ENCODE measurements at places on chromosomes 7 and 10.

DNA sequence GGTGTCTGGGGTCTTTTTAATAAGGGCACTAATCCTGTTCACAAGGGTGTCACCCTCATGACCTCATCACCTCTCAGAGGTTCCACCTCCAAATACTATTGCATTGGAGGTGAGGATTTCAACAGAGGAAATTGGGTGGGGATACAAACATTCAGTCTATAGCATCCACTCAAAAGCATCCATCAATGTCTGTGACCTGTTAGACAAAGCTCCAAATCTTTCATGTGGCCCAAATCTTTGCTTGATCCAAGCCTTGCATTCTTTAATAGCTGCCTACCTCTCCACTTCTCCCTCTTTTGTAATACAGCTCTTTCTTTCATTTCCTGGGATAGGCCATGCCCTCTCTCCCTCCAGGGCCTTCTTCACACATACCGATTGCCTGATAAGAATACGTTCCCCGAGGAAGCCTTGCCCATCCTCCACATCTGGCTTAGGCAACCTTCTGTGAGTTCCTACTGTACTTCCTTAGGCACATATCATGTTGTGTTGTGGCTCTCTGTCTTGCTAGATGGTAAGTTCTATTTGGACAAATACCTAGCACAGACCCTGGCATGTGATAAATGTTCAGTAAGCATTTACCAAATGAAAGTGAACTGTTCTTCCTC is 66.1 kb downstream of the CREM start:
- DNase-seq = no peak
- H3K27ac ChIP-seq = no peak overlapping the region
- H3K36me3 ChIP-seq = no peaks in the 10 kb centered on the region
- no peak overlapping the region for H3K4me3 ChIP-seq
- H3K27me3 ChIP-seq = no peaks in the 10 kb centered on the region
- peaks cover 11% of the 10 kb centered on the region for H3K4me1 ChIP-seq

GRCh38 chr10:66836057-66836456 is 89.8 kb upstream of the LRRTM3 start:
- DNase-seq = no peak
- no peaks in the 10 kb centered on the region for H3K27me3 ChIP-seq
- no peaks in the 10 kb centered on the region for H3K36me3 ChIP-seq
- H3K4me1 ChIP-seq = peaks cover 31% of the 10 kb centered on the region

DNA sequence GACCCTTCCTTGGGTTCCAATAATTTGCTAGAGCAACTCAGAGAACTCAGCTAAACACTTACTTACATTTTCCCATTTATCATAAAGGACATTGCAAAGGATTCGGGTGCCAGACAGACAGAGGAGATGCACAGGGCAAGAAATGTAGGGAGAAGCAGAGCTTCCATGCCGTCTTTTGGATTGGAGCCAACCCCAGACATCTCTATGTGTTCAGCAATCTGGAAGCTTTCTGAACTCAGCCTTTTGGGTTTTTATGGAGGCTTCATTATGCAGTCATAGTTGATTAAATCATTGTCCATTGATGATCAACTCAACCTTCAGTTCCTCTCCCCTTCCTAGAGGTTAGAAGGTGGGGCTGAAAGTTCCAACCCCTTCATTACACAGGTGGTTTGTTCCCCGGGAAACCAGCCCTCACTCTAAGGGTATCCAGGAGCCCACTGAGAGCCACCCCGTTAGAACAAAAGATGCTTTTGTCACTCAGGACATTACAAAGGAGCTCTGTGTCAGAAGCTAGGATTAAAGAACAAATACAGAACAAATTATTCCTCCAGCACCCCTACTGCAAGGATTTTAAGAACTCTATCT is 211.9 kb upstream of the VSTM2A start:
- H3K36me3 ChIP-seq = no peaks in the 10 kb centered on the region
- H3K4me3 ChIP-seq = no peak overlapping the region
- DNase-seq = peak; percentile 81
- peaks cover 53% of the 10 kb centered on the region for H3K4me1 ChIP-seq

DNA sequence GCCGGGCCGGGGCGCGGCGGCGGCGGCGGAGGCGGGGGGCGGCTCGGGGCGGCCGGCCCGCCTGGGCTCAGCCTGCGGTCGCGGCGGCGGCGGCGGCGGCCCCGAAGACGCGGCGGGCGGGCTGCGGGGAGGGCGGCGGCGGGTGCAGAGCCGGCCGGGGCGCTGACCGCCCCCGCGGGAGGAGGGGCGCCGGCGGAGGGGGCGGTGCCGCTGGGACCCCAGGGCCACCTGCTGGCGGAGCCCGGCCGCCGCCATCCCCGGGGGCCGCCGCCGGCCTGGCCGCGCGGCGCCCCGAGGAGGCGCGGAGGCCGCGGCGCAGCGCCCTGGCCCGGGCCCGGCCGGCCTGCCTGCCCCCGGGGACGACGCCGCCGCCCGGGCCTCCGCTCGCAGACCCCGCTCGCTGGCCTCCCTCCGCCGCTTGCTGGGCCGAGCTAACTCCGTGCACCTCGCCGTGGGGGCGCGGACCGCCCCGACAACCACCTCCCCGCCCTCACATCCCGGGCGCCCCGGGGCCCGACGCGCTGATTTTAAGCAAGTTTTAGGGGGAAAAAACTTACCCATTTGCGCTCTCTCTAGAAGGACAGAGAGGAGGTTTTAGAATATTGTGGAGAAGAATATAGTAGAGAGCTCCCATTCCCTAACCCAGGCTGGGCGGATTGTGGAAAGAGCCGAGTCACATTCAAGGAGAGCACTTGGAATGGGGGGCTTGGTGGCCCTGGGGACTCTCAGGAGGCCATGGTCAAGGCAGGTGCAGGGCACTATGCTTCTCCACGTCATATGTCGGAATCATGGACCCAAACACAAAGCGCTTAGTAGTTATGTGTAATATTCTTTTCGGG is at the start of gene BEND7:
Gene BEND7 (minus strand): TSS at position 140 of the 839 bp plus-strand sequence. CDS start 481 bp downstream, outside the sequence.
- H3K4me1 ChIP-seq = peaks cover 11% of the 10 kb centered on the region
- no peak within 1 kb of the TSS for H3K27ac ChIP-seq
- peaks cover 52% of the 10 kb centered on the region for H3K27me3 ChIP-seq
- peak within 1 kb of the TSS; percentile 90 for H3K4me3 ChIP-seq
- H3K36me3 ChIP-seq = no peaks in the 10 kb centered on the region
- peak; percentile 73 for DNase-seq

DNA sequence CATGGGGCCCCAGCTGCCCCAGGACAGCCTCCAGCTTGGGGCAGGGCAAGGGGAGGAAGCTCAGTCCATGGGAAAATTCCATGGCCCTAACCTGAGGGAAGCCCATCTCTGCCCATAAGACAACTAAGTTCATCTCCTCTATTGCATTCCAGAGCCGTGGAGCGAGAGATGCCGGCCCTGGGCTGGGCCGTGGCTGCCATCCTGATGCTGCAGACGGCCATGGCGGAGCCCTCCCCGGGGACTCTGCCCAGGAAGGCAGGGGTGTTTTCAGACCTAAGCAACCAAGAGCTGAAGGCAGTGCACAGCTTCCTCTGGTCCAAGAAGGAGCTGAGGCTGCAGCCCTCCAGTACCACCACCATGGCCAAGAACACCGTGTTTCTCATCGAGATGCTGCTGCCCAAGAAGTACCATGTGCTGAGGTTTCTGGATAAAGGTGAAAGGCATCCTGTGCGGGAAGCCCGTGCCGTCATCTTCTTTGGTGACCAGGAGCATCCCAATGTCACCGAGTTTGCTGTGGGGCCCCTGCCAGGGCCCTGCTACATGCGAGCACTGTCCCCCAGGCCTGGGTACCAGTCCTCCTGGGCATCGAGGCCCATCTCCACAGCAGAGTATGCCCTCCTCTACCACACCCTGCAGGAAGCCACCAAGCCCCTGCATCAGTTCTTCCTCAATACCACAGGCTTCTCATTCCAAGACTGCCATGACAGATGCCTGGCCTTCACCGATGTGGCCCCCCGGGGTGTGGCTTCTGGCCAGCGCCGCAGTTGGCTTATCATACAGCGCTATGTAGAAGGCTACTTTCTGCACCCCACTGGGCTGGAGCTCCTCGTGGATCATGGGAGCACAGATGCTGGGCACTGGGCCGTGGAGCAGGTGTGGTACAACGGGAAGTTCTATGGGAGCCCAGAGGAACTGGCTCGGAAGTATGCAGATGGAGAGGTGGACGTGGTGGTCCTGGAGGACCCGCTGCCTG is 4.3 kb downstream of the AOC1 start:
- no peaks in the 10 kb centered on the region for H3K36me3 ChIP-seq
- H3K27ac ChIP-seq = no peak overlapping the region
- no peak overlapping the region for H3K4me3 ChIP-seq
- no peak for DNase-seq
- H3K4me1 ChIP-seq = peaks cover 6% of the 10 kb centered on the region
- no peaks in the 10 kb centered on the region for H3K27me3 ChIP-seq

DNA sequence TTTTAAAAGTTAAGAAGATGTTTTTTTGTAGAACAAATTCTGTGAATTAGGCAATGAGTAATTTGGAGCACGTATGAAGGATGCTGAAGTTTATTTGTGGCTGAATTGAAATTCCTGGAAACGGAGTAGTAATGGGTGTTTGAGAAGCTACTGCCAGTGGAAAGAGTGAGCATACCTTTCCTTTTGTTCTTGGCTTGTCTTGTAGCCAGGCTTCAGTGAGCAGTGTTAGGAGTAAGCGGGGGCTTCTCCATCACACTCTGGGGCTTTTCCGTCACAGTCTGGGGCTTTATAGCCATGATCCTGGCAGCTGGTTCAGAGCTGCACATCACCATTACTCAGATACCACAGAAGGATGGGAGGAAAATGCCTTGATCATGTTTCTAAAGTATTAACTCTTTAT is 32.3 kb downstream of the GARS1 start:
- no peak for DNase-seq
- no peak overlapping the region for H3K27ac ChIP-seq
- H3K4me3 ChIP-seq = no peak overlapping the region
- H3K36me3 ChIP-seq = peaks cover 28% of the 10 kb centered on the region
- no peaks in the 10 kb centered on the region for H3K27me3 ChIP-seq
- H3K4me1 ChIP-seq = no peaks in the 10 kb centered on the region

GRCh38 chr10:89664203-89664602 is 19.2 kb upstream of the PANK1 start:
- H3K36me3 ChIP-seq = no peaks in the 10 kb centered on the region
- peaks cover 8% of the 10 kb centered on the region for H3K4me1 ChIP-seq
- H3K27ac ChIP-seq = no peak overlapping the region
- no peak for DNase-seq
- no peak overlapping the region for H3K4me3 ChIP-seq

- peak; percentile 66 for DNase-seq
- no peak overlapping the region for H3K4me3 ChIP-seq
- H3K27me3 ChIP-seq = no peaks in the 10 kb centered on the region
- H3K27ac ChIP-seq = no peak overlapping the region
These were observed 163.8 kb downstream of the ELMO1 start for GRCh38 chr7:37284805-37285231.

DNA sequence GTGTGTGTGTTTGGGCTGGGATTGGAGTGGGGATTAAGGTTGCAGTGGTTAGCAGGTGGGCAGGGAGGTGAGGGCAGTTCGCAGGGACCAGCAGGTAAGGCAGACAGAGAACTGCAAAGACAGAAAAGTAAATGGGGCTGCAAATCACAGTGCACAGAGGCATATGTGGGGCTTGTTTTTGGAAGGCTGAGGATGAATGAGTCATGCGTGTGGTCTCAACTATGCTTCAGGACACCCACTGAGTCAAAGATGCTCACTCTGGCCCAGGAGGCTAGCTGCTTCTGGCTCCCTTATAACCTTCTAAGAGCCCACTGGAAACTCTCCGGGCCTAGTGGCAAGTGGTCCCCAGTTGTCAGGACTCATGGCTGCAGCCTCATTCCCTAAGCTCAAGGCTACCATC is 118.2 kb downstream of the ZNF248 start:
- no peaks in the 10 kb centered on the region for H3K4me1 ChIP-seq
- H3K27me3 ChIP-seq = no peaks in the 10 kb centered on the region
- H3K4me3 ChIP-seq = no peak overlapping the region
- no peak for DNase-seq

- no peaks in the 10 kb centered on the region for H3K36me3 ChIP-seq
- no peak overlapping the region for H3K4me3 ChIP-seq
- peaks cover 7% of the 10 kb centered on the region for H3K27me3 ChIP-seq
- no peak overlapping the region for H3K27ac ChIP-seq
- peaks cover 19% of the 10 kb centered on the region for H3K4me1 ChIP-seq
These were observed 307.2 kb downstream of the PRPF18 start for GRCh38 chr10:13893926-13894325.
